Right renal cortex interstitium (tissue), 3 donors: ENCODE measurements at places on chromosomes 2 and 18.

DNA sequence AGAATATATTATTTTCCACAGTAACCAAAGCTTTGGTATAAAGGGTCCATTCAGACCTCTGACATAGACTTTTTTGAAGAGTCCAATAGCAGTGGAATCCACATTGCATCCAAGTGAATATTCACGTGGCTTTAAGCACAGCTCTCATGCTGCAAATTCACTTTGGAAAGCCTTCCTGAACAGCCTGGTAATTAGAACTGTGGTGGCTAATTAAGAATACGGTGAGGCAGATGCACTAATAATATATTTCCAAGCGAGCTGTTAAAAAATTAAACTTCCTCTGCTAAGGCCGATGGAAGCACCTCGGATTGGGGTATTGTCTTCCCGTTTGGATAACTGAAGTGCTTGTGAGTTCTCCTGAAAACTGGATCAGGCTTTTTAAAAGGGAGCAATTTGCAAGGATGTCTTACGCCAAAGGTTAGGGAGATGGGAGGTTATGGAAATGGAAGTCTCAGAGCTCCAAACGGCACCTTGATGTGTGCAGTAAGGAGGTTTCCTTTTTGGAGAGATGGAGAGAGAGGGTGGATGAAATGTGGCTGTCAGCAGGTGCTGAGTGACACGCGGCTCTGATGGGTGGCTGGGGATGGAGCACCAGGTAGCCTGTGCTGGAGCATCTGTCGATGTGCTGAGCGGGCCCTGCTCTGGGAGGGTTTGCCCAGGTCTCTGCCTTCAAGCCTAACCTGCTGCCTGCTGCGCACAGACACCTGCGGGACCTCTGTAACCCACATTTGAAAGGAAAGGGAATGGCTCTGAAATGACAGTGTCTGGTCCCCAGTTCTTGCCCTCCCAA lies 37.5 kb downstream of the CABLES1 start:
- DNase-seq = no peak

DNA sequence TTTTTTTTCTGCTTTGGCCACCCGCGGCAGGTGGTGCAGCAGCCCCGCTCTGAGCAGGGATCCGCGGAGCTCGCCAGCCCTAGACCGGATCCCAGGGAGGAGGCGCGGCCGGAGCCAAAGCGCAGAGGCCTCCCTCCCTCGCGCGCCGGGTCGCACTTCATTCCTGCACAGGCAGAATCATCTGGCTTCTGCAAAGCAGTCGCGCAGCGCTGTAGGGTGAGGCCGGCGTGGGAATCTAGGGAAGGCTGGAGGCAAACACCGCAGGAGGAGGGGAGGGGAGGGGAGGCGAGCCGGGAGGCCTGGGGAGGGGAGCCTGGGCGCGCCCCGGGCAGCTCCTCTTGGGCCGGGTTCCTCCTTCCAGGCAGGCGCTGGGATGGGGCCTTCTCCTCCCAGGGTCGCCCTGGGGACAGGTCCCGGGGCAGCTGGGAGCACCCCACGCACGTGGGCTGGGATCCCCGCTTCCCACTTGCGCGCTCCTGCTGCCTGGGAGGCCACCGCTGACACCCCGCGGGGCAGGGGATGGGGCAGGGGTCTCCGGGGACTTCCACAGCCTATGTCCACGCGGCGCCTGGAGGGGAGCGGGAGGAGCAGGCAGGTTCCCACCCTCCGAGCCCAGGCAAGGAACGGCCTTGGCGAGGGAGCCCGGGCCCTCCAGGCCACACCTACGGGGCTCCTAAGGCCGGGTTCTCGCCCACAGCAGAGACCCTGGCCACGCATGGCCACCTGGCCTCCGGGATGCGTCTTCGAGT lies 45.0 kb downstream of the MBP start:
- no peak for DNase-seq

- DNase-seq = no peak
Measured at GRCh38 chr18:55324166-55324565, 263.8 kb downstream of the TCF4 start.

GRCh38 chr2:12416600-12416999 lies 300.1 kb upstream of the TRIB2 start:
- DNase-seq = no peak

DNA sequence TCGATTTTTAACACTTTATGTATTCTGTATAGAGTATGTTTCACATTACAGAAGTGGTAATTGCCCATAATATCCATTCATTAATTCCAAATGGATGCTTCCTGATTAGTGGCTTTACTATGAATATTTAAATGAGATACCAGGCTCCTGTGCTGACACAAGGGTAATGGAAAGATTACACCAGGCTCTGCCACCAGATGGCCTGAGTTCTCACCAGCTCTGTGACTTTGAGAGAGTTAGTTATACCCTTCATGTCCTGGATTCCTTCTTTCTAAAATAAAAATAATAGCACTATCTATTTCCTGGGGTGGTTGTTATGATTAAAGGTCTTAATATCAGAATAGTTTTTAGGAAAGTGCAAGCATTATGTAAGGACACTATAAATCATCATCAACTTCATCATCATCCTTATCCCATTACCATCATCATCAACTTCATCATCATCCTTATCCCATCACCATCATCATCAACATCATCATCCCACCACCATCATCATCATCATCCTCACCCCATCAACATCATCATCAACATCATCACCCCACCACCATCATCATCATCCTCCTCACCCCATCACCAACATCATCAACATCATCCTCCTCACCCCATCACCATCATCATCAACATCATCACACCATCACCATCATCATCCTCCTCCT lies 151.8 kb downstream of the DNER start:
- no peak for DNase-seq

DNA sequence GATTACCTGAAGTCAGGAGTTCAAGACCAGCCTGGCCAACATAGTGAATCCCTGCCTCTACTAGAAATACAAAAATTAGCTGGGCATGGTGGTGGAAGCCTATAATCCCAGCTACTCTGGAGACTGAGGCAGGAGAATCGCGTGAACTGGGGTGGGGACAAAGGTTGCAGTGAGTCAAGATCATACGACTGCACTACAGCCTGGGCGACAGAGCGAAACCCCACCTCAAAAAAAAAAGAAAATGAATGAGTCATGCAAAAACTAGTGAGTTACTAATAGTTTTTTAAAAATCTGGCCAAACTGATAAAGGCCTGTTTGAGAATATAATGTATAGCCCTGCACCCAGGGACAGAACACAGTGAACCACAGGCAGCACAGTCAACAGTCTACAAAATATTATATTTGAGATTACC lies 17.5 kb downstream of the AFG3L2 start:
- DNase-seq = no peak

DNA sequence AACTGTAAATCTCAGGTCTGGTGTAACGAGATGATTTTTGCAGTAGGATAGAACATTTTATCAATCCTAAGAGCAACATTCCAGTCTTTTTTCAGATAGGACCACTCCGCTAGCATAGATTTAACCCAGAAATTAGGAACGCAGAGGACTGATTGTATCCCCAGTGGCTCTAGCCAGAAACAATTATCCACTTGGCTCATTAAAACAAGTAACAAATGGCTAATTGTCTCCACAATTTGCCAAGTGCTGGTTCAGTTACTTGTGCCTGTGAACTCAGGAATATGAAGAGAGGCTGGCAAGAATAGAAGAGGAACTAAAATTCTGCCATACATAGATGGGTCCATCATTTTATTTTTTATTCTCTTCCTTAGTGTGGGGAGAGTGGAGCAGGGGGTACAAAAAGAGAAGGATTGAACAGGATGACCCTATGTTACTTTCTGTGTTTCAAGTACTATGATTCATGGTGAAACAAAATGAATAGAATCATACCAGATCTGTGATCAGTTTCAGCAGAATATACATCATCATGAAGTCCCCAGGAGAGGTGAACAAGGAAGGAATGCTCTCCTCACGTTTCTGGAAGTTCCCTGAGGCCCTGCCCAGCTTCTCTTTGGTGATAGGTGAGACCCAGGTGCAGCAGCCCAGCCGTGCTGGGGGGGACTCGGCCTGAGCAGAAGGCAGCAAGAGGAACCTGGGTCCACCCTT lies 121.6 kb downstream of the ARL4C start:
- DNase-seq = no peak

DNA sequence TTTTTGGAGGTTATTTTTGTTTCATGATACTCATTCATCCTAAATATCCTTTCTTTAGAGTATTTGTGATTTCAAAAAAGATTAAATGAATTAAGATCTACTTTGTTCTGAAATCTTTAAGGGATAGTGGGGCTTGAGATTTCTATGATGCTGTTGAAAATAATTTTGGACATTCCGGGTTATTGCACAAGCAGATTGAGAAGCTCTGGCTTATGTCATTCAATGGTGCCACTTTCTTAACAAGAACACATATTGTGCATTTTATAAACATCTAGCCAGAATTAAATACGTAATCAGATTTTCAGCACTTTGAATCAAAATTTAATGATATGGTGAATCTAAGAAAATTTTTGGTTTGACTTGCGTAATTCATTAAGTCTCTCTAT lies 207.7 kb upstream of the COL3A1 start:
- DNase-seq = no peak

- no peak for DNase-seq
Measured at GRCh38 chr2:26614216-26615138, 26.7 kb downstream of the CIB4 start.

DNA sequence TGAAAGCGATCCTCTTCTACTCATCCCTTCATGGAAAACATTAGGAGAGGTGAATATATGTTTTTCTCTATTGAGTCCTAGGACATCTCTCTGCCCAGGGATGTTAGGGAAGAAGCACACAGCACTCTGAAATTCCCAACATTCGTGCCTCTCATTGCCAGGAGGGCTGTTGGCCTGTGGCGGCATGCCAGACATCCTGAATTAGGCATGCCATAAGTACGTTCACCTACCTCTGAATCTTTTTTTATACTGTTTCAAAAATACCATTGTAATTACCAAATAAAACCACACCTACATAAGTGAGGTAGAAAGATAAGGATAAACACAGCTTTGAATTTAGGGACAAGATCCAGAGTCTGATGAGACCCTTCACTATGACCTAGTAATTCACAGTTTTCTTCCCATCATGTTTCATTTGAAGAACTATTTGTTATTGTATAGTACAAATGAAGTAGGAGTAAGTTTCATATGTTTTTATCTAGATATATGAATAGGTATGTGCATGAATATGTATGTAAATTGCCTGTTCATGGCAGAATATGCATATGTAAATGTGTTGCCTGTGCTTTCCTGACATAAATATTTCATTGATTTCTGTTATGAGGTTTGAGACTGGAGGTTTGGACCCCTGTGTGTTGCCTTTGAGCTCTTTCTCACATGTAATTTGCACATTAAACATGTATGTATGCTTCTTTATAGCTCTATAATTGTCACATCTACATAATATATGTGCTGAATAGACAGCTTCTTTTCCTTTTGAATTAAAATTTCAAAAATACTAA lies 66.6 kb upstream of the STAM2 start:
- DNase-seq = no peak
